ENCODE measurements at places on chromosomes 4 and X.

DNA sequence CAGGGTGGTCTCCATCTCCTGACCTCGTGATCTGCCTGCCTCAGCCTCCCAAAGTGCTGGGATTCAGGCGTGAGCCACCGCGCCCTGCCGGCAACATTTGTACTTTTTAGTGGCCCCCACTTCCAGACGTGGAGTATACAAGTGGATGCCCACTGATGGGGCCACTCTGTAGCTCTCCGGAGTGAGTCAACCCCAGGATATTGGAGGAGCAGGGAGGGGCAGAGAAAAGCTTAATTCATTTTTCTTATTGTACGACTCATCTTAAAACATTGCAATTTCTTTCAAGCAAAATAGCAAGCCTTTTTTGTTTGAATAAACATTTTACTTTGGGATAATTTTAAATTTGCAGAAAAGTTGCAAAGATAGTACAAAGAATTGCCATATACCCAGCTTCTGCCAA is 34.6 kb downstream of the FAM9C start:
- no peak for DNase-seq

DNA sequence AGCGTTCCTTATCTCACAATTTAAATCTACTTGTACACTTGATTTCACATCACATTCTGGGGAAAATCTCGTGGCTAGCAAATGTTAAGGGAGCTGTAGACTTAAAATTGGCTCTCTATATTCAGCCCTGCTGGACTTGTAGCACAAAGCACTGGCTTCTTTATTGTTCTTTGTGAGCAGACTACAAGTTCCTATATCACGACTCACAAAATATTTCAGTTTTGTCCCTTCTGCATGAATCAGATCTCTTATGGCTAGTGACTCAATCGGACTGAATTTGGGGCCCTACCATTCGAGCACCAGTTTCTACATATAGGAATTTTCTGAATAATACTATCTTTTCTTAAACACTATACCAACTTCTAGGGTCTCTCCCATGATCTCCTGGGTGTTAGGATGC is 390.1 kb downstream of the ADAM29 start:
- DNase-seq: no peak

- DNase-seq: no peak
Measured at GRCh38 chr4:11467931-11468330, 39.2 kb upstream of the HS3ST1 start.

GRCh38 chr4:183434264-183434663 is 10.2 kb upstream of the CDKN2AIP start:
- DNase-seq: no peak

DNA sequence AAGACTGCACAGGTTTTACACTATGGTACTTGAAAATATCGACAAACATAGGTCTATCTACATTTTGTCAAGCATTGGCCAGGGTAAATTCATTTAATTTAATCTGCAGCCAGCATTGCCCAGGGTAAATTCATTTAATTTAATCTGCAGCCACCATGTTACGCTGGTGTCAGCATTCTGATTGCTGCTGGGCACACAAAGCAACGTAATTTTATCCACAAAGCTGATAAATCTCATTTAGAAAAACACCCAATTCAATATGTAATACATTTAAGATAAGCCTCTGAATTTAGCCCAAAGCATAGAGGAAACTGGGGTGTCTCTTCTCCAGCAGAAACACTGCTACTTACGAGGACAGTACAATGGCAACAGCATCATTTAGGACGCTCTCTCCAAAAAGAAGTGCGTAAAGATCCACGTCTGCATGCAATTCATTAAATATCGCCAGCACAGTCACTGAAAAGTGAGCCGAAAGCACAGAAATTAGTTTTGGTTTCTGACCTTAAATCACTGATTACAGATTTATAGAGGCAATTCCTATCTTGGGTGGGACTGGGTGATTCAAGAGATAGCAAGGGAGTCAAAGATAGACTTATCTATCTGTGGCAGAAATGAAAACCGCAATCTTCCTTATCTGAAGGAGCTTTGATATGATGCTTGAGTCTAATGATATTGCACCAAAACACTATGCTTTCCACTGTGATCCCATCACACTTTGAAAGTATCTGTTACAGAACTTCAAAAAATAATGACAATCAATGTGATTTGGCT is 88.8 kb downstream of the CHST7 start:
- no peak for DNase-seq

GRCh38 chr4:1550122-1551070 is 133.7 kb downstream of the FAM53A start:
- no peak for DNase-seq

- peak; percentile 45 for DNase-seq
Measured at GRCh38 chrX:45479835-45480422, 279.3 kb upstream of the DIPK2B start.

DNA sequence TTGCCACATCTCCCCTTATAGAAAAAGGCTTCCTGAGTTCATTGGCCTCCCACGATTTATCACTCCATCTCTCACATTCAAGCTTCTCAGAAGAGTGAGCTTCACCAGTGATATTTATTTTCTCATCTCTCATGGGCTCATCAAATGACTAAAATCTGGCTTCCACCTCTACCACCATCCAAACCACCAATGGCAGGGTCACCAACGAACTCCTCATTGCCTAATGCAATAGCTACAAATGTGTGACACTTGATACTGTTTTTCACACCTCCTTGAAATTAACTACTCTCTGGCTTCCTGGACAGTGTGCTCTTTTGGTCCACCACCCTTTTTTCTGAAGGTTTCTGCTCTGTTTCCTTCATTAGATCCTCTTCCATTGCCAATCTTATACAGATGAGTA is 129.0 kb downstream of the SH2D1A start:
- no peak for DNase-seq

DNA sequence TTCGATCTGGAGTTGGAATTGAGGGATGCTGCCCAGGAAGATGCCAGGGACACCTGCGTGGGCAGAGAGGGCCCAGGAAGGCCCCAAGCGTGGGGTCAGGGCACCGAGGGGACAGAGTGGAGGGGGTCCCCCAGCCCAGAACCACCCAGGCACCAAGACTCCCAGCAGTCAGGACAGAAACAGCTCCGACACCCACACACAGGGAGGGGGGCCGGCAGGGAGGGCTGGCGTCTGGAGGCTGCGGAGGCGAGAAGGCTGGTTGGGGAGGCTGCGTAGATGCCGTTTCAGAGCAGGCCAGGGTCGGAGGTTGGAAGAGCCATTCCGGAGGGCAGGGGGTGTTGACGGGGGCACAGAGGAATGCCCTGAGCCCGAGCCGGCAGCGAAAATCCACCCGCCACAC is 23.6 kb downstream of the ATP5ME start:
- no peak for DNase-seq
